RKO (cell line): ENCODE measurements at places on chromosomes 2 and 18.
A peak's percentile ranks its signal among the peaks of the same experiment; 100 is the strongest.

- DNase-seq: no peak
Observed at GRCh38 chr2:192888109-192888508, 693.4 kb upstream of the TMEFF2 start.

- DNase-seq: no peak
Observed at GRCh38 chr18:2797951-2798350, 48.9 kb upstream of the EMILIN2 start.

GRCh38 chr18:80126797-80127196 lies 17.7 kb downstream of the ADNP2 start:
- DNase-seq: no peak

- DNase-seq: no peak
Observed at GRCh38 chr2:196468394-196468793, 171.1 kb upstream of the CCDC150 start.

- DNase-seq: no peak
Observed at GRCh38 chr2:39179974-39180960, 59.4 kb upstream of the SOS1 start.

- DNase-seq: no peak
Observed at GRCh38 chr2:44817256-44817655, 124.2 kb upstream of the SIX3 start.

- no peak for DNase-seq
Observed at GRCh38 chr18:31230495-31230894, 67.8 kb upstream of the DSC1 start.

GRCh38 chr2:222780051-222780450 lies 80.8 kb upstream of the ACSL3 start:
- DNase-seq: no peak

- DNase-seq: peak; percentile 65
Observed at GRCh38 chr2:42770288-42771131, 6.6 kb upstream of the OXER1 start.

GRCh38 chr2:274503-274902 lies 9.8 kb downstream of the ACP1 start:
- DNase-seq: peak; percentile 15

- DNase-seq: no peak
Observed at GRCh38 chr2:42965196-42965595, 172.8 kb upstream of the HAAO start.

GRCh38 chr2:174717273-174717672 lies 47.0 kb downstream of the CHRNA1 start:
- DNase-seq: no peak

GRCh38 chr2:126978333-126978732 lies 79.6 kb downstream of the TEX51 start:
- DNase-seq: no peak
